ENCODE measurements at places on chromosomes 12 and 14. TPM values are rescaled to one million over a fixed set of nuclear protein-coding genes. Genes with fewer than 3 reads are reported as not detected.

SIRT4 gene
- 4.1 TPM for total RNA-seq

CMA1 gene
- not detected for total RNA-seq

PLEK2 gene
- total RNA-seq = 2.9 TPM

ESR2 gene
- 0.52 TPM for total RNA-seq

CDKN3 gene
- 48.3 TPM for total RNA-seq

EP400 gene
- total RNA-seq = 69.6 TPM

AVPR1A gene
- 0.20 TPM for total RNA-seq

RNU7-1 gene
- total RNA-seq = not detected

Data from H1 (cell line).